Activated CD8-positive, alpha-beta memory T cell treated with anti-CD3 and anti-CD28 coated beads, Interleukin-2, amount 10 ng/mL, durations not matched to agents 7 days and 5 days (primary cell): ENCODE measurements at places on chromosomes 1 and 21. TPM values are rescaled to one million over a fixed set of nuclear protein-coding genes. Genes with fewer than 3 reads are reported as not detected.

DNA sequence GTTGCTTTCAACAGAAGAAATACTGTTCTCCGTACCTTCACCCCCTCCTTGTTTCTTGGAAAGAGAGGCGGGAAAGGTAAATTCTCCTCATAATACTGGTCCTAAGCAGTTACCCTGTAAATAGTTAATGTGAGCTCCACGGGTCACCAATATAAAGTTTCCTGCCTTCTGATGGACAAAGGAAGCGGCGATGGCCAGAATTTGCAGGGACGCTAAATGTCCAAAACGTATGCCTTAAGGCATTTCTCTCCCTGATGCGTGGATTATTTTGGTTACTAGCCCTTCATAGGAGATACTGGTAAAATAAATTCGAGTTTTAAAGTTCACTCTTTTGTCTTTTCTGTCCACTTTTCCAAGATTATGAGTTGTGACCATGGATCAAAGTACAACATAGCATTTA, 898 bp upstream of the PTGS2 start:
- no peak for DNase-seq

DNA sequence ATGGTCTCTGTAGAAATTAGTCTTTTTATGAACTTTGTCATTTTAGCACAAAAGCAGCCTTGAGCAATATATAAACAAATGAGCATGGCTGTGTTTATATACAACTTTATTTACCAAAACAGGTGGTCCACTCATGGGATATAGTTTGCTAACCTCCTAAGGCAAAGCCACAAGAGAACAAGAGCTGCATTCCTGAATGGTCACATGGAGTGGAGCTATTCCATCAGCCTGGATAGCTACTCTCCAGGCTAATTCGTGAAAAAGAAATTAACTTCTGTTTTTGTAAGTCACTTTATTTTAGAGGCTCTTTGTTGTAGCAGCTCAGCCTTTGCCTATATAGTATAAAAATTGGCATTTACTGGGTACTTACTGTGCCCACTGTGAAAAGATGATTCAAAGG, 163.3 kb upstream of the FAM78B start:
- DNase-seq: no peak

GRCh38 chr1:151728151-151729054, 7.1 kb downstream of the RIIAD1 start:
- no peak for DNase-seq

GRCh38 chr1:42047508-42047880, 105.7 kb upstream of the GUCA2B start:
- no peak for DNase-seq

- no peak for DNase-seq
These were observed 352.5 kb downstream of the HHAT start for GRCh38 chr1:210681158-210681557.

DNA sequence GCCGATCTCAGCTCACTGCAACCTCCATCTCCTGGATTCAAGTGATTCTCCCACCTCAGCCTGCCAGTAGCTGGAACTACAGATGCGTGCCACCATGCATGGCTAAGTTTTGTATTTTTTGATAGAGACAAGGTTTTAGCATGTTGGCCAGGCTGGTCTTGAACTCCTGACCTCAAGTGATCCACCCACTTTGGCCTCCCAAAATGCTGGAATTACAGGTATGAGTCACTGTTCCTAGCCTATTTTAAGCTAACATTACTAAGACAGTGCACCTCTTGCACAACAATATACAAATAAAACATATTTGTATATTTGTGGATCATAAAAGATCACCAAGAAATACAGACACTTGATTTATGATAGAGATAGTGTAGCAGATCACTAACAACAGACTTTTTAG, 139.1 kb downstream of the DUSP10 start:
- DNase-seq: no peak

GRCh38 chr1:31102501-31102950, 37.0 kb upstream of the PUM1 start:
- no peak for DNase-seq

DNA sequence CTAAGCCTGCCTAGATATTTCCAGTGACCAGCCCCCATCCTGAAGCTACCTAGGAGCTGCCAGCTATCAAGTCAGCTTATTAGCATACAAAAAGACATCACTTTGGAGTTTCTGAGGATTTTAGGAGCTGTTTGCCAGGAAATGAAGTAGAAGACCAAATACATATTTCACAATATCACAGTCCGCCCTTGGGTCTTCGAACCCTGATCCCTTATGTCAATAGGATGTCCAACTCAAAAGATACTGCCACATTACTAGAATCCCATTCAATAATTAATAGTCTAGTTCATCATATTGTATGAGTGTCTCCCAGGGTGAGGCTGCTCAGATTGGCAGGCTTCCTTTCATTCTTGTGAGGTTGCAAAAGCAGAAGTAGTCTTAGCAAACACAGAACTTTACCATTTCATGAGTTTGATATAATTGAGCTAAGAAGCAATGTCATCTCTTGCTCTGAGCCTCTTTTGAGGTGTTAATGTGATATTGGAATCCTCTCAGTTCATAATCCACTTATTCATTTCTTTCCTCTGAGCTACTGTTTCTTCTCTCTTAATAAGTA, 13.6 kb downstream of the IPO9 start:
- DNase-seq: no peak

GRCh38 chr1:45365051-45365450, 24.8 kb upstream of the MUTYH start:
- no peak for DNase-seq

DNA sequence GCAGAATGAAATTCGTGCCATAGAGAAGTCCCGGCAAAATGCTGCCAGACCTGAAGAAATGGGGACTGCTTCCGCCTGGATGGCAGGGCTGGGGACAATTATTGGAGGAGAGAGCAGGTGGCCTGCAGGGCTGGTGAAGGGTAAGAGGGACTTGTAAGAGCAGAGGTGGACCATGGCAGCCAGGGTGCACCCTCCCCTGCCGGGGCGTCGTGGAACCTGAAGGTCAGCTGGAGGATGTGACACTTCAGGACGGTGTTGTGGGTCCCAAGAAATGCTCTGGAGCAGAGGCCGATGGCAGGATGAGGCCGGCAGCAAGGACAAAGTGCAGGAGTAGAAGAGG, 40.3 kb downstream of the RIPK4 start:
- DNase-seq: no peak

GRCh38 chr1:36175137-36176095, 19.5 kb downstream of the MAP7D1 start:
- no peak for DNase-seq

DNA sequence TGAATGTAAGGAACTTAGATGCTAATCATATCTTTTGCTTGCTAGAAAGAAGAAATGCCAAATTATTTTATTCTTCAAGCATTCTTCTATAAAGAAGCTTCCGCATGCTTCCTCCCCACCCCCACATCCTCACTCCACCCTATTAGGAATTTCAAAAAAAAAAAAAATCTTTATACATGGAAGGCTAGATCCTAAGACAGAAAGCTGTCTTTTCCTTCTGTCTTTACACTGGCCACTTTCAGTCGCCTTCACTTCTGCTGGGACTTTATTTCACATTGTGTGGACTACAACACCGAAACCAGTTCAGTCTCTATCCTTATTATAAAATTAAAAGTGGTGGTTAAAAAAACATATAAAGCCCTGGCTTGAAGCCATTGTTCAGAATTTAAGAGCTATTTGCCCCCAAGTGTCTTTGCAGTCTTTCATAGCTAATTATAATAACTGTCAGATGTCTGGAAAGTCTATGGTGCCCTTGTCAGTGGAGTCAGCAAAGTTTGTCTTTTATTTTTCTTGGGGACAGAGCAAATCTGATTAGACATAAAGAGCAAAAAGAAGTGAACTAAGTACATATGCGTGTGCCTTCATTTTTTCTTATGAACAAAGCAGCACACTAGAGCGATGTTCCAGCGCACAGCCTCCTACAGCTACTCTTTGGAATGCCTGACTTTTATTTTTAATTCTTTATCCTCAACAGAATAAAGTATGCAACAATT, 297.7 kb downstream of the PTPRC start:
- no peak for DNase-seq

GRCh38 chr1:151325231-151325630, 2.0 kb downstream of the PI4KB start:
- DNase-seq: no peak

The KDF1 gene
- not detected for total RNA-seq

The AMPD1 gene
- not detected for total RNA-seq

The FLAD1 gene
- 48.2 TPM for total RNA-seq

The TCP10L gene
- not detected for total RNA-seq

The CLDN8 gene
- not detected for total RNA-seq

The S100B gene
- 0.77 TPM for total RNA-seq

The CCDC28B gene
- 43.3 TPM for total RNA-seq

The RYR2 gene
- 0.40 TPM for total RNA-seq

The ZBTB8B gene
- total RNA-seq: not detected

The OR2T33 gene
- not detected for total RNA-seq

The PPIAL4G gene
- total RNA-seq: 0.26 TPM

The CCDC181 gene
- not detected for total RNA-seq
